Caki2 (cell line): ENCODE measurements at places on chromosomes 4 and X.
A peak's percentile ranks its signal among the peaks of the same experiment; 100 is the strongest.

- no peak for DNase-seq
Observed at GRCh38 chr4:177505171-177505615, 63.0 kb upstream of the AGA start.

DNA sequence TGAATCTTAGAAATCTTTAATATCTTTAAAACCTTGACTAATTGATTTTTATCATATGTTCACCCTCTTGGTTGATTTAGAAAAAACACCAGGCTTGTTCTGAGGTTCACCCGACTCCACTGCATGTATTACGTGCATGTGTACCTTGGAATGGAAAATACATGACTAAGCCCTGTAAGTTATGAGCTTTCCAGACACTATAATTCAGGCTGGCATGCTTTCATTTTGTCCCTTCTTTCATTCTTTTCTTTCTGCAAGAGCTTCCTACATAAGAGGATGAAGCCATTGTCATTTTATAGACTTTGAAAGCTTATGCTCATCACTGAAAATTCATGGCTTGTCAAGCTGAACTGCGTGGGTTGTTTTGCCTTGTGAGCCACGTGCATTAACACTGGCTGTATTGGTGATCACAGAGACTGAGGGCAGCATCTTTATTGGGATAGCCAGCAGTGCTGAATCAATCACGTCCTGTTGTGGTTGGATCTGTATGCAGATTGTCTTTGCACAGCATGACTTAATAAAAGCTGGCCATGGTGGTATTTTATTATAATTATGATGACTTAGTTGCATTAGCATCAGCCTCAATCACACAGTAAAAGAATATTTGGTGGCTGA, 141.9 kb downstream of the SLIT2 start:
- DNase-seq: no peak

DNA sequence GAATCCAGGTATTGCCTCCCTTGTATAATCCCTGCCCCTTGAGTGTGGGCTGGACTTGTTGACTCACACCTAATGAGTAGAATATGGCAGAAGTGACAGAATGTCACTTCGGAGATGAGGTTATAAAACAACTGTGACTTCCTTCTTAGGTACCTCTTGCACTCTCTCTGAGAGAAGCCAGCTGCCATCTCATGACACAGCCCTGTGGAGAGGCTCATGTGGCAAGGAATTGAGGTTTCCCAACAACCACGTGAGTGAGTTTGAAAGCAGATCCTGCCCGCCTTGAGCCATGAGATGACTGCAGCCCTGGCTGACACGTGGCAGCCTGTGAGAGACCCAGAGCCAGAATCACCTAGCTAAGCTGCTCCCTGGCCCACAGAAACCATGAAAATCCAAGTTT, 13.5 kb downstream of the ASB11 start:
- peak; percentile 62 for DNase-seq

DNA sequence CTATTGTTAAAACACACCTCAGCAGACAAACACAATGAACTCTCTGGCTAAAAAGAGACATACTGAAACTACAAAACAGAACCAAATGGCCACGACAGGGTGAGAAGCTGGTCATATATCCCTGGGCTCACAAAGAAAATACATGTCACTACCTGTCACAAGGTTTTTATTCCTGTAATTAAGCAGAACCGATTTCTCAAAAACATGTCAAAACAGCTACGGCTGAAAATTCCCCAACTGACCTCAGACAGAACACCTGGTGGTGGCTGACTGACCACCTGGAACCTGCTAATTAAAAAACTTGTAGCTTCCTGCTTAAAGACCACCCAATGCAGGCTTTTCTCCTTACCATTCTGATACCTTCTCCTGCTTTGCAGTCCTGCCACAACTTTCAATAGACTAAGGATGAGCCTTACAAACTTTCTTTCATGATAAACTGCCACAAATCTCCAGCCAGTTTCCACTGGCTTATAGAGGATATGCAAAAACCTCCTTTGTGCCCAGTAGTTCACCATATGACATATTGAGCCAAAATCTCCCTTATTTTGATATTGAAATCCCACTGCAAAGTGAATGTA, 571.9 kb downstream of the SPOCK3 start:
- no peak for DNase-seq

DNA sequence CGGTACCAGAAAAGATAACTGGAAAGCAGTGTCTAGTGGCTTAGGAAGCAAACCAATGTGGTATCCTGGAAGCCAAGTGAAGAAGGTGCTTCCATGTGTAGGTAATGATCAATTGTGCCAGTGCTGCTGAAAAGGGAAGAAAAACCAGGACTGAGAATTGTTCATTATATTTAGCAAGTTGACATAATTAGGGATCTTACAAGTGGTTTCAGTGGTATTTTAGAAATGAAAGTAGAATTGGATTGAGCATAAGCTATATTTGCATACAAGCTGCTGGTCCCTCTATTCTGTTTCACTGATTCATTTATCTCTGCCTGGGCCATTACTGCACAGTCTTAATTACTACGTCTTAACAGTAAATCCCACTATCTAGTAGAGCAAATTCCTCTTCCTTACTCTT, 32.3 kb downstream of the PRDM8 start:
- no peak for DNase-seq

GRCh38 chrX:16212024-16212423, 44.7 kb downstream of the MAGEB17 start:
- DNase-seq: no peak

DNA sequence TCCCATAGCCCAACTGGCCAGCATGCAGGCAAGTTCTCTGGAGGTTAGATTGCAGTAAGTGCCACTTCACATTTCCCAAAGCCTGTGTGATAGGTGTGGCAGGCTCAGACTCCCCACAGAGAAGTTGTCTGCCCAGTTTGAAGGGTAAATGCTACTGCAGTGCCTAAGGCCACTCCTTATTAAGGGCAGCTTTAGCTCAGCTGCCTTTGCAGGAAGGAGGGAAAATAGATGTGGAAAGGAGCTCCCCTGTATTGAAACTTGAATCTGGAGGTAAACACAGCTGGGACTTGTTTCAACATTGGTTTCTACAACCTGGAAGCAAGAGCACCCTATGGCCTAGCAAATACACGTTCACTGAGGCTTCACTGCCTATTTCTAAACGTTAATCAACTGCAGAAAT, 22.4 kb downstream of the NEXMIF start:
- DNase-seq: no peak

- DNase-seq: no peak
Observed at GRCh38 chrX:138791551-138791950, 80.0 kb upstream of the FGF13 start.

DNA sequence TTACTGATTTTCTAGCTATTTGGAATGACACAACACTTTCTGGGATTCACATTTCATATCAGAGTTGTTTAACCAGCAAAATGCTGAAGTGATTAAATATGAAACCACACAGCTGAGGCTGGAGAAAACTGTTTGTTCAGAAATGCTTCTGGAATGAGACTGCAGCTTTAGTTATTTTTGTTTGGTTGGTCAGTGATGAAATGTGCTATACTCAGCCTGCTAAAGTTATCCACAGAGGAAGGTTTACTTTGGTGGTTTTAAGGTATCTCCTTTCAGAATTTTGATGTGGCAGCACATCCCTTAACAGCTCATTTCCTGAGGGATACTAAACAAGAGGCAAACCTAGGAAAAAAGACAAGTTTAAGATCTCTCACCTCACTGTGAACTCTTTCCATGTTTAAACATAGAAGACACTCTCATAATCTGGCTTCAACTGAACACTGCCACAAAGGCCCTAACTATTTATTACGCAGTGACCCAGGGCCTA, 106.6 kb upstream of the PDE5A start:
- DNase-seq: peak; percentile 51

GRCh38 chrX:23127586-23127985, 127.8 kb downstream of the DDX53 start:
- DNase-seq: no peak

DNA sequence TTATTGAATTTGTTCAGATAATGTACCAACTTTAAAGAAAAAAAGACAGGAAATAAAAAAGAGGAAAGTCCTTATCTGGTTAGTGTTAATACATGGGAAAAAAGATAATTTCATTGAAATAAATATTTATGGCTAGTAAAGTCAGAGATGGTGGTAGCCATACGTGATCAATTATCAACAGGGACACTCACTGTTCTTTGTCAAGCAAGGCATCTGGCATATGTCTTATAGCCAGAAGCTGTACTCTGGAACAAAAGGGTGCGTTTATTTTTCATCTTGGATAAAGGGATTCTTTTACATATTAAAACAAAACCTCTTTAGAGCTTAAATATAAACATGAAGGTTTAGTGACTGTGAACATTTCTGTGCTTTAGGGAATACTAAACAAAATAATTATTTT, 26.7 kb downstream of the HDX start:
- DNase-seq: no peak

- DNase-seq: no peak
Observed at GRCh38 chr4:95432466-95432865, 116.3 kb downstream of the UNC5C start.

GRCh38 chr4:187464573-187464972, 531.0 kb upstream of the ZFP42 start:
- DNase-seq: no peak

DNA sequence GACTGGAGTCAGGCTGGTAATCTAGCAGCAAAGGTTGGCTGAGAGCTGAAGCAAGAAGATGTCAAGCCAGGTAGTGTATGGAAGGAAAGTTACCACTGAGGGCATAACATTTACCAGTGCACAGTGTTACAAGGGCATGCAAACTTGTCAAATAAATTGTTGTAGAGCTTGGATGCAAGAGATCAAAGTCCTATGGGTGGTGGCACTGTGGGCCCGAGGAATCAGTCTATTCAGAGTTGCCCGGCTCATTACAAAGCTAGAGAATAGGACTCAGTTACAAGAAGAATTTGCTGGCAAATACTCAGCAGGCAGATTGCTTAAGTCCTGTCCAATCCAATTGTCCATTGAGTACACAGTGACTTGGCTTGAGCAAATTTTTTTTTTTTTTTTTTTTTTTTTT, 2043.8 kb downstream of the ARAP2 start:
- no peak for DNase-seq

DNA sequence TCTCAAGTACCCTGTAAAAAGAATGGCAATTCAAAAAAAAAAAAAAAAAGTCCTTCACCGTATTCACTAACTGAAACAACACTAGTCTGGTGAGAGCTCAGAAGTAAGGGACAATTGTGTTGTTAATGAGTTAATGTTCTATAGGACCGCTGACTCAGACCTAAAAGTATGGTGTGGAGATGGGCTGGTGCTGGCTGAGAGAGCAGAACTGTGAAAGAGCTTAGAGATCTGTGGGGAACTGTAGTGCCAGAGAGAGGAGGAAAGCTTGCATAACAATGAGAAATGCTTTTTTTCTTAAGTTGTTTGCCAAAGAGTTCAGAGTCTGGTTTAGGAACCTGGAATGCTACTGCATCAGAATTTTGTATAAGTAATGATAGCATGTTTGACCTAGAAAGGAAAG, 65.1 kb downstream of the LHFPL1 start:
- DNase-seq: peak; percentile 4

DNA sequence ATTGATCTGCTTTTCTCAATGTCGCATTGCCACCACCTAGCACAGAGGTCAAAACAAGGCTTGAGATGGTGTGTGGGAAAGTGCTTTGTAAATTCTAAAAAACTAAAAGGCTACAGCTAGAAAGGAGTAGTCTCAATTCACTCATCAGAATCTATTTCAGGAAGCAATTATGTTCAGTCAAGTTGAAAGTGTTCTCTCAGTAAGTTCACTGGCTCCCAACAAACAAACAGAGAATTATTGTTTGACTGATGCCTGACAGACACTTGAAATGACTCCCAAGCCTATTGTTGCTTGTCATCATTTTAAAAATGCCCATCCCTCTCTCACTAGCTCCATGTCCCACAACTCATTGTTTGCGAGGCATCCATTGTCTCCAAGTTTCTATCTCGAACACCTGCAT, 419.6 kb upstream of the CPEB2 start:
- DNase-seq: no peak

GRCh38 chr4:14247767-14248166, 620.2 kb upstream of the BOD1L1 start:
- no peak for DNase-seq

DNA sequence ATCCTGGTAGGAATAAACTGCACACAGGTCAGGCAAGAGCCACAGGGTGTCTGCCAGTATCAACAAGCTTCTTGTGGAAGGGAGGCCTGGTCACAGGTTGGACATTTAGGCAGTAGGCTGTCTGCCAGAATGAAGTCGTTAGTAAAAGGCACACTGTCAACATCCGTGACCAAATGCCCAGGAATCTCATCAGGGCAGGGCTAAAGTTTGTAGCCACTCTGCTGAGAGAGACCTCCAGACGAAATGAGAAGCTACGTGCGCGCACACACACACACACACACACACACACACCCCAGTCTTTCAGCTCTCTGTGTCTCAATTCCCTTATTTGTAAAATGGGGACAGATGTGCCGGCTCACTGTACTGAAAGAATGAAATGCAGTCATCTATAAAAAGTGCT, 408.7 kb upstream of the ZFP42 start:
- peak; percentile 81 for DNase-seq

GRCh38 chrX:21503593-21503992, 129.4 kb downstream of the CNKSR2 start:
- DNase-seq: no peak

DNA sequence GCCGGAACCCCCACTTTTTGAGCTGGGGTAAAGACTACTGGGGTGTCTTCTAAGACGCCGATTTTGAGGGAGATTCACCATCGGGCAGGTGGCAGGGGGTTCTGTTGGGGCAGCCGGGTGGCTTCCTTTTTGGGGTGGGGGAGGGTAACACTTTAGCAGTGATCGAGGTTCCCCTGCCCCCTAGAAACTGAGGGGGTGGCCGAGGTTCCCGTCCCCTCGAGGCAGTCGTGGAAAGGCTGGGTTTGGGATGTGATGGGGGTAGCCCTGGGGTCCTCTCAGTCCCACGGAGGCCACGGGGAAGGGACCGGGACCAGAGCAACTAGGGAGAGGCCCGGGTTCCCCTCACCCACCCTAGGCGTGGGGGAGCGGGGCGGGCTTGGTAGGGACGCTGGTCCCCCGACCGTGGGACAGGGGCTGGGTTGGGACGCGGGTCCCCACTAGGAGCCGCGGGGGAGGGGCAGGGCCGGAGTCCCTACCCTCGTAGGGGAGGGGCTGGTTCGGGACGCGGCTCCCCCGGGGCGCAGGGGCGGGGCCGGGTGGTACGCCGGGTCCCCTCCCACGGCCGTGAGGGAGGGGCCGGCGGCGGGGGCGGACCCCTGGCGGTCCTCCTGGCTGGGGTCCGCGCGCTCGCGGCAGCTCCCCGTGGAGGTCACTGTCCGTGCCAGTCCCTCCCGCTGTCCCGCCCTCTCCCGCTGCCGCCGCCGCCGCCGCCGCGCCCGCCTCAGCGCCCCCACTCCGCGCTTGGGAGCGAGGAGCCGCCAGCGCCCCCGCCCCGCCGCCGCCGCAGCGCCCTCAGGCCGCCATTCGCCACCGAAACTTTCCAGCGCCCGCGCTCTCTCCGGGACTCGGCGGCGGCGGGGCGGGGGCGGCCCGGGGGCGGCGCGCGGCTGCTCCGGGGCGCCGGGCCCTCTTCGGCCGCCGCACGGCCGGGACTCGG, at the start of gene TBL1X:
Gene TBL1X (plus strand): TSS at position 624 of the 937 bp plus-strand sequence. CDS start 188,529 bp downstream, outside the sequence.
- peak; percentile 50 for DNase-seq
